ENCODE measurements at places on chromosomes 13 and 19.
A peak's percentile ranks its signal among the peaks of the same experiment; 100 is the strongest.

DNA sequence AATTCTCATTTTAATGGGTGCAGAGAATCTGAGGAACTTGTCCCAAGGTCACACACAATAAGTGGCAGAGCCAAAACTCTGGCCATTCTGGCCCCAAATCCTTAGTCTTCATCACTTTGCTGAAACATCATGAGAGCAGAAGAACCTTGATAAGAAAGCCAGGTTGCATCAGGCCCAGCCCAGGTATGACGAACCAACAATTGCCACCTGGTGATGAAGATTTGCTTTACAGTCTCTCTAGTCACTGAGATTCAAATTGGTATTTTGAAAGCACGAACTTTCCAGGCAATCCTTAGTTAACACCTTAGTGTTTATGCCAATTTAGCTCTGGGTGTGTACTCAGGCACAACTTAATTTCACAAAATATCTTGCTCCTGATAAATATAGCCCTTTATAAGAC, 502.7 kb upstream of the HTR2A start:
- DNase-seq, result no peak

GRCh38 chr13:108350579-108350978, 81.1 kb downstream of the TNFSF13B start:
- DNase-seq, result no peak

DNA sequence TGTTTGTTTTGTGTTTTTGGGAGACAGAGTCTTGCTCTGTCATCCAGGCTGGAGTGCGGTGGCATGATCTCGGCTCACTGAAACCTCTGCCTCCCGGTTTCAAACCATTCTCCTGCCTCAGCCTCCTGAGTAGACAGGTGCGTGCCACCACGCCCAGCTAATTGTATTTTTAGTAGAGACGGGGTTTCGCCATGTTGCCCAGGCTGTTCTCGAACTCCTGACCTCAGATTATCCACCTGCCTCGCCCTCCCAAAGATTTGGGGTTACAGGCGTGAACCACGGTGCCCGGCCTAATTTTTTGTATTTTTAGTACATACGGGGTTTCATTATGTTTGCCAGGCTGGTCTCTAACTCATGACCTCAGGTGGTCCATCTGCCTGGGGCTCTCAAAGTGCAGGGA, 8.3 kb upstream of the ZNF681 start:
- DNase-seq, result no peak

DNA sequence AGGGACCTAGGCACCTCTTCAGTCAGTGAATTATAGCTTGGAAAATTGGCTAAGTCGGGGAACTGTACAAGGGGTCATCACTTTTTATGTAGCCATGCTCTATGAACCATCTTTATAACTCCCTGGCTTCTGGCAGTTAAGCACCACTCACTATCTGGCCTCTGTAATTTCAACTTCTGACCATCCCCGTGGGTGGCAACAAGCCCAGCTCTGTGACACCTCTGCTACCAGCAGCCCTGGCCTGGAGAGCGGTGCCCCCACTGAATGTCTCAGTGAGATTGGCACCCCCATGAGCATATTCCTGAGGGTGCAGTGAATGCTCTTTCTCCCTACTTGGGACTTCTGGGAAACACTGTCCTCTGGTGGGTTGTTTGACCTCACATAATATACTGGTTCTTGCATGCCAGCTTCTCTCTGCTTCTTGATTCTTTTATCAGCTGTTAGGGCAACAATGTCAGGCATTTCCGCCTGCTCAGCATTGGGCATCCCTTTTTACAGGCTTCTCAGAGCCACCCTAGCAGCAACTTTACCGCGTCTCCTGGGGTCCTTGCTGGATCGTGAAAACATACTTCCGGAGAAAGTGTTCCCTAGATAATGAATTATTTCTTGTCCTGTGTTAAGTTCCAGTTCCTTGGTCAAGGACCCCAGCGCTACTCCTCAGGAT, 10.4 kb downstream of the KL start:
- DNase-seq, result no peak

- no peak for DNase-seq
Observed at GRCh38 chr19:16022681-16023080, 53.6 kb upstream of the TPM4 start.

GRCh38 chr13:97267418-97268059, 45.4 kb downstream of the MBNL2 start:
- DNase-seq, result no peak

DNA sequence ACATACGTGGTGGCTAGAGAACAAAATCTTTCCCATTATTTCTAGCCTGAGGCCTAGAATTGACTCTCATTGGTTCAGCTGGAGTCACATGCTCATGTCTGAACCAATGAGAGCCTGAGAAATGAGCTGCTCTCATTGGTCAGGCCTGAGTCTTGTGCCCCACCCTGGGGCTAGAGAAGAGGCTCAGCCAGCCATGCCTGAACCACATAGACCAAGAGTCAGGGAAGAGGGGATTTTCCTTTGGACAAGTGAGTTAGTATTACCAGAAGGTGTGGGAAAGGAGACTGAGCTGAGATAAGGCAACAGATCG, 6.9 kb downstream of the FXYD5 start:
- DNase-seq, result no peak

DNA sequence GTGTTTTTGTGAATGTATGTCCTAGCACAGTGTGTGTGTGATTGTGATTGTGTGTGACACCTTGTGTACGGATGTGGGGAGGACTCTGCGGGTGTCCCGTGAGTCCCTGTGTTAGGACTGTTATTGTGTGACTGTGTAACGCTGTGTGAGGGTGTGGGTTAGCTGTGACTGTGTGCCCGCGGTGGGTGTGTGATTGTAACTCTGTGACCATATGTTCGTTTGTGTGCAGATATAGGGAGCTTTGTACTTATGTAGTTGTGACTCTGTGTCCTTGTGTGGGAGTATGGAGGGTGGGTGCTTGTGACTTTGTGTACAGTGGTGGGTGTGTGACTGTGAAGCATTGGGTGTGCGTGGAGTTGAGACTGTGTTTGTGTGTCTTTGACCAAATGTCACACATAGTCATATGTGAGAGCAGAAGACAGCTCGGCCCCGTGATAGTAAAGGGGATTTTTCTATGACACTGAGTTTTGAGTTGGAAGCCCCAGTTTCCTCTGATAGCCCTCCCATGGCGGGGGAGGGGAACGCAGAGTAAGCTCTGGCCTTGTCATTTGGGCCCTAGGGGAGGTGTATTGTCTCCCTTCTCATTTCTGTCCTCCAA, 949 bp upstream of the ZNF260 start:
- DNase-seq, result peak; percentile 30

DNA sequence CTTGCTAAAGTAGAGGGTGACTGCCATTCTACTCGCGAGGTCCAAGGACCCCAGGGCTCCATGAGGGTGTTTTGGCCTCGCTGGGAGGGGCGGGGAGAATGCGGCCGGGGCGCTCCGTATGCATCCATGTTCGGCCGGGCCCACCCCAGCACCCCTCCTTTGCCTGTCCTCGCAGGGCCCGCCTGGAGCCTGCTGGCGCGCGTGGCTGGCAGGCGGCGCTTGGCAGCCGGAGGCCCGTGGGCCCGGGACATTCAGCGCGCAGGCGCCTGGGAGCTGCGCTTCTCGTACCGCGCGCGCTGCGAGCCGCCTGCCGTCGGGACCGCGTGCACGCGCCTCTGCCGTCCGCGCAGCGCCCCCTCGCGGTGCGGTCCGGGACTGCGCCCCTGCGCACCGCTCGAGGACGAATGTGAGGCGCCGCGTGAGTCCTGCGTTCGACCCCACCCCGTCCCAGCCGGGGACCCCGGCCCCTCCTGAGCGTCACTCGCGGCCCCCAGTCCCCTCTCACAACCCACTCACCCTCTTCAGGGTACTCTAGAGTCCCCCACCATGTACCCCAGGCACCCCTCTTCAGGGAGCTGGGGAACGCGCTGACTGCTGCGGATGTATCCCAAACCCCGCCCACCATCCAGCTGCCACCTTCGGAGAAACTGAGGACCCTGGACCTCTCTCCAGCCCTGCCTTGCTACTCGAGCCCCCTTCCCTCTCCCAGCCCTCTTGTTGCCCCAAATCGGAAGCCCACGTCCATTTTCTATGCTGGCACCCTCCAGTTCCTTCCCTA, 4.1 kb downstream of the DLL3 start:
- peak; percentile 79 for DNase-seq

DNA sequence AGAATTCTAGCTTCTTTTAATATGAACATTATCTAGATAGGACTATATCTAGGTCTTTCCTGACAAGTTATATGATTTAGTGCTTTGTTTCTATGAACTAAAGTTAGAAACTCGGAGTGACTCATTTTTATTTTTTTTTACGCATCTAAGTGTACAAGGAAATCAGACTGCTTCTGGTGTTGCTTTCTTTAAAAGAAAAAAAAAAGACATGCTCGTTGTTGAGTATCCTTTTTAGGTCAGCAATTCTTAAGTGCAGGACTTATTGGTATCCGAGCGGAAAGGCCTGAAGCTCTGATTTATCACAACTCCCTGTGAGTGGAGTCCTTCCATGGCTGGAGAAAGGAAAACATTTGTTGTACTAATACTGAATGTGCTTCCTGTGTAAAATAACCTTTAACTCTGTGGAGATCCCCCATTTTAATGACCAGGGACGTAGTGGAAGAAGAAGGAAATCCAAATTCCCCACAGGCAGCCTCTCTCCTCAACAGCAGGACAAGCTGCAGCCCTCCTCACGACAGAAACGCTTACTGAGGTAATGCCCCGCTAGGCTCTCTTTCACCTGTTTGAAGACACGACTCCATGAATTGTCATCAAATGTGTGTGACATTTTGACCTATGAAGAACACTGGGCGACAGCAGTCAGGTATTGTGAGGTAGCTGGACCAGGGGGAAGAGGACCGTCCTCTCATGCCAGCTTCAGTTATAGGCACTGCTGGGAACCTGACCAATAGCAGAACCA, 17.9 kb upstream of the POMP start:
- DNase-seq, result no peak

- no peak for DNase-seq
Observed at GRCh38 chr13:33862016-33862415, 44.1 kb downstream of the RFC3 start.

DNA sequence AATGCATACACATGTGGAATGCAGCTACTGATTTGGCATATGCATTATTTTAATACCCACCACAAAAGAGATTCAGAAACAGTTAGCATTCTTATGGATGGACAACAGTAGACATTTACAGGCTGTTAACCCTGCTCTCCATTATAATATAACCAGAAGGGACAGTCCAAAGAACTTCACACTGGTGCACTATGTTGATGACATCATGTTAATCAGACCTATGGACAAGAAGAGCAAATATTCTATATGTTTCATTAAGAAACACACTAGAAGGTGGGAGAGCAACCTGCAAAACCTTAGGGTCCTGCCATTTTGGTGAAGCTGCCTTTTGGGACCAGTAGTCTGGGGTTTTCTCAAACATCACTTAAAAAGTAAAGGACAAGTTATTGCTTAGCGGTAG, 701.3 kb downstream of the UQCRFS1 start:
- no peak for DNase-seq

DNA sequence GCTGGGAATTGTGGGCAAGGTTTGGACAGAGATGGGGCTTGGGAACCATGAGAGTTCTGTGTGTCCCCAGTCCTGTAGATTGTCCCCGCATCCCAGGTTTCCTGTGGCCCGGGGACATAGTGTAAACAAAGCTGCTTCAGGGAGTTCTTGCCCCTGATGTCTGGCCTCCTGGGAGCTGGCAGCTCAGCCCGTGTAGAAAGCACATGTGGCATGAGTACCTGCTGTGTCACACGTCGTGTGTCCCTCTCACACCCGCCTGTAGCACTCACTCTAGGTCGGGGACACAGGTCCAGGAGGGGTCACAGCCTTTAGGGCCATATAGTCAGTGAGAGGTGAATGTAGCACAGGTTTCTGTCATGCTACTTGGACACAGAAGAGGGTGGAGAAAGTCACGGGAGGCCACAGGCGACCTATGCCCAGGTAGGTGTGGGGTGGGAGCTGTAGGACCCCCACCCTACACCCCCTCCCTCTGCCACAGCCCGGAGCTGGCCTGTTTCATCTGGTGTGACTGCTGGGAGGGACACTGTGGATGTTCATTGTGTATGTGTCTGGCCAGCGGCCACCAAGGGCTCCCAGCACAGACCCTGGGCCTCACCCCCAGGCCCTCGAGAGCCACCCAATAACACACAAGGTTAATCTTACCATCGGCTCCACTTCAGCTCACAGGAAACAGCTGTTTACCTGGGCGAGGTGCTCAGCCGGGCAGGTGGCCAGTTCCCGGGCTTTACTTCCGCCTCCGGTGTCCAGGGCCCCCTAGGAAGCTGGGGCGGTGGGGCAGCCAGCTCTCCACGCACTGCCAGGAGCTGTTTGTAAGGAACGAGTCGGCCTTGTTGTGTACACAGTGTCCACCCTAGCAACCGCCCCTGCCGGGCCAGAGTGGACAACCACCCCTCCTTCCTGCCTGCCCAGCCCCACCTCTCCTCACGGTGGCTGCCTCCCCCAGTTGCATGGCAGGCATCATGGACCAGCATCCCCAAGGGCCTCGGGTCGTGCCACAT, 49.7 kb downstream of the COMP start:
- DNase-seq, result no peak

- DNase-seq, result peak; percentile 90
Observed at GRCh38 chr19:3987619-3988371, 2.5 kb upstream of the EEF2 start.

GRCh38 chr19:19274146-19274545, 1.0 kb upstream of the TM6SF2 start:
- DNase-seq, result no peak

DNA sequence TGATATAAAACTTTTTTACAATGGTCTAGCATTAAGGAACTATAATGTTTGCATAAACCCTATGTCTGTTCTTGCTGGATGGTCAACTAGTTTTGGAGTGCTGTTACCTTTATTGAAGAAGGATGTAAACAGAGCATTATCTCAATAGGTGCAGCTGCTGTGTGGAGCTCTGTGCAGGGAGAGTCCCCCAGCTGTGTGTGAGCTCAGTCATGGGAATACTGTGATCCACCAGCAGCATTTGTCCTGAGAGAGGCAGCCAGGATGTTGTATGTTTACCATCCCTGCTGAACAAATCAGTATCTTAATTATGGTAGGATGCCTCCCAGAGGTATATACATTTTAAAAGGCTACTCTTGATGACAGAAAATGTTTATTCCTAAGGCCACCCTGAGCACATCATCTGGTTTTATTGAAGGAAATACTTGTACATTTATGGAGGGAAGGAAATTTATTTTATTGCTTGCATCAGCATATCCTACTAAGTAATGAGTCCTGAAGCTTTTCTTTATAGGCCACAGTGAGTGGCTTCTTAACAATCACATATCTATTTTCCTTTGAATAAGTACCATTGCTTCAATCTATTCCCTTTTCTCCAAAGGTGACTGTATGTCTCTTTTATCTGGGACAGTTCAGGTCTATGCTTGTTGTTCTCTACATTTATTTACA, 11.7 kb downstream of the RAP2A start:
- no peak for DNase-seq

- no peak for DNase-seq
Observed at GRCh38 chr13:42876270-42876714, 94.9 kb downstream of the FAM216B start.

GRCh38 chr13:59603646-59604045, 560.1 kb downstream of the DIAPH3 start:
- DNase-seq, result no peak

GRCh38 chr13:42486711-42487198, 87.2 kb upstream of the TNFSF11 start:
- DNase-seq, result no peak

GRCh38 chr19:55441319-55441691, 1.8 kb downstream of the SHISA7 start:
- no peak for DNase-seq
